ENCODE measurements at places on chromosomes 5 and 9.

- DNase-seq: no peak
Observed at GRCh38 chr5:1026700-1027621, 18.4 kb downstream of the NKD2 start.

DNA sequence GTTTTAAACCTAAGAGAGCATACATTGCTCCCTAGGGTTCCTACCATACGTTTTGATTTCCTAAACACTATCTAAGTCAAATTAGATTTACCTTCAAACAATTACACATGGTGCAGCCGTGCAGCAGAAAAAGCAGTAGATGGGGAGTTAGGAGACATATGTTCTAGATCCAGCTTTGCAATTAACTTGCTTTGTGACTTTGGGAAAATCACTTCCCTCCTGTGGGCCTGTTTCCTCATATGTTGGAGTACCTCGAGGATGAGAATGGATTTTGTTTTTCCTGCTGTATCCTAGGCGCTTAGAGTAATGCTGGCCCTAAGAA is 711 bp downstream of the MRPL50 start:
- no peak for DNase-seq

- no peak for DNase-seq
Observed at GRCh38 chr9:92736563-92737215, 27.9 kb downstream of the BICD2 start.

- DNase-seq: no peak
Observed at GRCh38 chr5:72849546-72849945, 33.1 kb downstream of the TNPO1 start.
